ENCODE measurements at places on chromosomes 2 and 18.
A peak's percentile ranks its signal among the peaks of the same experiment; 100 is the strongest.

DNA sequence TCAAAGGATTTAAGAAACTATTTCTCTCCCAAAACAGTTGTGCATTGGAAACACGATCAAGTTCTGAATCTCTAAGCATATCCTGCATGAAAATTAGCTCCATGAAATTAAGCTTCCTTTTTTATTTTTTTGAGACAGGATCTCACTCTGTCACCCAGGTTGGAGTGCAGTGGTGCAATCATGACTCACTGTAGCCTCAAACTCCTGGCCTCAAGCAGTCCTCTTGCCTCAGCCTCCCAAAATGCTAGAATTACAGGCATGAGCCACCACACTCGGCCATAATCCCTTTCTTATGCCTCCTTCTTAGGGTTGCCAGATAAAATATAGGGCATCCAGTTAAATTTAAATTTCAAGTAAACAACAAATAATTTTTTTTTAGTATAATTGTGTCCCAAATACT, 124.4 kb downstream of the ARL4C start:
- DNase-seq, result no peak

DNA sequence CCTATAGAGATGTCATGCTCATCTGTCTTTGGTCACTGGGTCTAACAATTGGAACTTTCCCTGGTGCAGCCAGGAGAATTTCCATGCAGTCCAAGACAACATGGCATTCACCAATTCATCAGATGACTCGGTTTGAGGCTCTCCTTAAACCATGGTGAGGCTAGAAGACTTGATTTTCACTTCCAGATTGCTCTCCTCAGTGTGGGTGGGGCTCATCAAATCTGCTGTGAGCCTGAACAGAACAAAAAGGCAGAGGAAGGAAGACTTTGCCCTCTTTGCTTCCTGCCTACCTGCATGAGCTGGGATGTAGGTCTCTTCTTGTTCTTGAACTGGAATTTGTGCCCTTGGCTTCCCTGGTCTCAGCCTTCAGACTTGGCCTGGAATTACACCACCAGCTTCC, 203.4 kb upstream of the TRIB2 start:
- no peak for DNase-seq

- DNase-seq, result peak; percentile 87
Observed at GRCh38 chr2:70086278-70086837, 919 bp upstream of the PCBP1 start.

GRCh38 chr2:112698834-112699515, 21.8 kb upstream of the NT5DC4 start:
- no peak for DNase-seq

DNA sequence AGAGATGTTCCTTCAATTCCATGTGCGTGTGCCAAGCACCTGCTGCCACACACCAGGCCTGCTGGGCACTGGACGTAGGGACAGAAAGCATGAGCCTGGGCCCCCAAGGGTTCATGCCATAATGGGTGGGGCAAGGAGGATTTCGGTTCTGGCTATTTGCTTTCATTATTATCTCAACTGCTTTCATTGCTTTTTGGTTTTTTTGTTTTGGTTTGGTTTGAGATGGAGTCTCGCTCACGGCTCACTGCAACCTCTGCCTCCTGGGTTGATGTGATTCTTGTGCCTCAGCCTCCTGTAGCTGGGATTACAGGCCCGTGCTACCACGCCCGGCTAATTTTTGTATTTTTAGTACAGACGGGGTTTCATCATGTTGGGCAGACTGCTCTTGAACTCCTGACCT, 57.2 kb downstream of the SF3B1 start:
- no peak for DNase-seq

- no peak for DNase-seq
Observed at GRCh38 chr2:142718576-142719155, 158.8 kb upstream of the KYNU start.

DNA sequence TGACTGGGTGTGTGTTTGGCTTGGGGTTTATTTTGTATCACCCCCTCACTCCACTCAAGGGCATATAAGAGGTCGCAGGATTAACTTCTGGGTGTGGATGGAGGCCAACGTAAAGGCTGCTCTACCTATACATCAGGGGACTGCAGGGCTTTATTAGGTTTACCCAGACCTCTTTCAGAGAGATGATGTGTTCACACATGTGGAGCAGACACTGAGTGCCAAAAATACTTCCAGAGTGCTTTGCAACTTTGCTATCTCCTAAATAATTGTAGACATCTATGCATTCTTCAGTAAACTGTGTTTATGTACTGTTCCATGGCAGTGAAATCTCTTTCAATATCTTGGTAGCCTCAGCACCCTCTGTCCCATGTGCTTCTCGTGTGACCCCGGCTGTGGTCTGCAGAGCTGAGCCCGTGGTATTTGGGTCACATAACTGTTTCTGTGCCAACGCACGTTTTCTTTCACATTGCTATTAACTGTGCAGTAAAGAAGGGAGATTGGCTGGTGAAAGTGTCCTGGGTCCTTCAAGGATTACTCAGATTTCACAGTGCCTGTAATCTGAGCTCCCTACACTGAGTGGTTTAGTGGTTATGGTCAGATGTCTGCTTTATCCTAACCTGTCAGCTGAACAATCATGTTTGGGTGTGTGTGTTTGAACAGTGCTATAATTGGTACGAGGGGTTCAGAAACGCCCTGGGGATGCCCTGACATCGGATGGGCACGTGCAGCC, 208.1 kb downstream of the VAPA start:
- no peak for DNase-seq

GRCh38 chr2:919672-920071, 31.0 kb upstream of the SNTG2 start:
- DNase-seq, result no peak

- DNase-seq, result no peak
Observed at GRCh38 chr2:890214-890613, 60.4 kb upstream of the SNTG2 start.

GRCh38 chr2:66490588-66491001, 55.7 kb downstream of the MEIS1 start:
- DNase-seq, result no peak

DNA sequence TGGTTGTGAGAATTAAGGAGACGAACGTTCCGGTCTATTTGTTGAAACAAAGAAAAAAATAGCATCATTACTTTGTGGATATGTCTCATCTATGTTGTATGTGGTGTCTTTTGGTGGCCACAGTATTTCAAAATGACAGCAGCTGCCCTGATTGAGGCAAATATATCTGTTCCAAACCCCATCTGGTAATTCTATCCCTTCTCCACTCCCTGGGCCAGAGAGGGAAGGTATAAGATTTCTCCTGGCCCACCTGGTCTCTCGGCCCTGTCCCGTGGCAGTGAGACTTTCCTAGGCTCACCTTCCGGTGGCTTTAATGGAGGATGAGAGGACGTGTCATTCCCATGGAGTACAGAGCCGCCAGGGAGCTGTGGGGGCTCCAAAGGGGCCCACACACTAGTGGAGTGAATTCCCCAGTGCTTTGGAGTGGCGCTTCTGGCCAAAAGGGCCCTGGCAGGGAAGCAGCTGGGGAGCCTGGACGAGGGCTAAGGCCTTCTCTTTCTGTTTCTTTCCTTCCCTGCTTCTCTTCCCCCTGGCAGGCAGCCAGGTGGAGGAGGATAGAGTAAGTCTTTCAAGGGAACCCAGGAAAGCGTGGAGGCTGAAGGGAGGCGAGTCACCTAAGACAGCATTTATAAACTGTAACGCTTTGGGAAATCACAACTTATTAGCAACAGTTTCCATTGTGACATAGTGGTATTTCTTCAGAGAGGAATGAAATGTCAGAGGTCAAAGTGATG, 5.6 kb downstream of the FOSL2 start:
- no peak for DNase-seq

- DNase-seq, result no peak
Observed at GRCh38 chr2:28678944-28679343, 72.7 kb upstream of the PPP1CB start.

GRCh38 chr2:237558961-237559641, 7.3 kb upstream of the PRLH start:
- no peak for DNase-seq

GRCh38 chr2:3519255-3520205, at the start of gene ADI1:
TSS of gene ADI1 (minus strand) at chr2:3519531. CDS start at chr2:3519487, 44 bp downstream.
- peak; percentile 81 for DNase-seq

DNA sequence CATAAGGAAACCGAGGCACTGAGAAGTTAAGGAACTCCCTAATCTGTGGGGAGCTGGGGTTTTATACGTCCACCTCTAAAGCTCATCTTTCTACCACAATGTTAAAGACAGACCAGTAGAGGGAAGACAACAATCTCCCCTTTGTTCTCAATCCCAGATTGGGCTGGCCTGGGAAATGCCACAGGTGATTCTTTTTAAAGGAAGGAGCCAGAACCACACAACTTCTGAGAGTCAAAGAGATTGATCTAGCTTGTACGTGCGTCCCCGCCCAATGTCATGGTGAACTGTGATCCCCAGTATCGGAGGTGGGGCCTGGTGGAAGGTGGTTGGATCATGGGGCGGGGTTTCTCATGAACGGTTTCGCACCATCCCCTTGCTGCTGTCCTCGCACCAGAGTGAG, 81.8 kb upstream of the LCLAT1 start:
- no peak for DNase-seq

- no peak for DNase-seq
Observed at GRCh38 chr2:148615381-148615841, 29.1 kb upstream of the EPC2 start.

GRCh38 chr18:59264651-59265245, 8.5 kb downstream of the RAX start:
- no peak for DNase-seq
